ENCODE measurements at places on chromosomes 3 and 15.
A peak's percentile ranks its signal among the peaks of the same experiment; 100 is the strongest.

GRCh38 chr15:71295603-71296314, 180.5 kb downstream of the THSD4 start:
- DNase-seq = no peak

DNA sequence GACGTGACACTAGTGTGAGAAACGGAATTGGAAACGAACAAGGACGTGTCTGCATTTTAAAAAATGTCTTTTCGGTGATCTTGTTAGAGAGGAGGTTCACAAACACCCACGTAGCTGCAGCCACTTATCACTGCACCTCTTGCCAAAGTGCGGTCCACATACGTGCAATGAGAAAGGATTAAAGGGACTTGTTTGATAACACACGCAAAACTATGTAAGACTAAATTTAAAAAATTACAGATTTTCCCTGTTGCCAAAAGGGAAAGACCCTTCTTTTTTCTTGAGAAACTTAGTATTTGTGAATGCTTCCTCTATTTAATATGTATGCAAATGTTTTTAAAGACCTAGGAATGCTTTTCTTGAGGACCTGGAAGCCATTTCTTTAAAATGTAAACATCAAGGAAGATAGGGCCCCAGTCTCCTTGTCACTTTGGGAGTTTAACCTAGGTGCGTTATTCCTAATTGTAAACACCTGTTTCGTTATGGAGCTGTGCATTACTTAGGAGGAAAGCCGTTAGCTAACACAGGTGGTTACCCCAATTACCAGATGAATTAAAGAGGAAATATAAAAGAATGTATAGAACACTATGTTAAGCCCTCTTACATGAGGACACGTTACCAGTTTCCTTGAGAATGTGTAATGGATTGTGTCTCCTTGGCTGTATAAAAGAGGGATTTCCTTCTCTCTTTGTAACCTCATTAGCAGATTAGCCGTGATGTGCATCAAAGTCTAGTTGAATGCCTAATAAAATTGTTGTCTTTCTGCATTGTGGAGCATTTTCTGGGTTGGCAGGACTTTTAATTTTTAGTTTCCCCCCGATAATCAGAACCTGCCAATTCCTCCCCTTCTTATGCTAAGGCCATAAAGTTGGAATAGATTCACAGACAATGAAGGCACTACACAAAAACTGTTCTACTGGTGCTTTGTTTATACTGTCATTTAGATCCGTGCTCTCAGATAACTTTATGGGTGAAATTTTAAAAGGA, 1.0 kb downstream of the LEKR1 start:
- peak; percentile 73 for DNase-seq

DNA sequence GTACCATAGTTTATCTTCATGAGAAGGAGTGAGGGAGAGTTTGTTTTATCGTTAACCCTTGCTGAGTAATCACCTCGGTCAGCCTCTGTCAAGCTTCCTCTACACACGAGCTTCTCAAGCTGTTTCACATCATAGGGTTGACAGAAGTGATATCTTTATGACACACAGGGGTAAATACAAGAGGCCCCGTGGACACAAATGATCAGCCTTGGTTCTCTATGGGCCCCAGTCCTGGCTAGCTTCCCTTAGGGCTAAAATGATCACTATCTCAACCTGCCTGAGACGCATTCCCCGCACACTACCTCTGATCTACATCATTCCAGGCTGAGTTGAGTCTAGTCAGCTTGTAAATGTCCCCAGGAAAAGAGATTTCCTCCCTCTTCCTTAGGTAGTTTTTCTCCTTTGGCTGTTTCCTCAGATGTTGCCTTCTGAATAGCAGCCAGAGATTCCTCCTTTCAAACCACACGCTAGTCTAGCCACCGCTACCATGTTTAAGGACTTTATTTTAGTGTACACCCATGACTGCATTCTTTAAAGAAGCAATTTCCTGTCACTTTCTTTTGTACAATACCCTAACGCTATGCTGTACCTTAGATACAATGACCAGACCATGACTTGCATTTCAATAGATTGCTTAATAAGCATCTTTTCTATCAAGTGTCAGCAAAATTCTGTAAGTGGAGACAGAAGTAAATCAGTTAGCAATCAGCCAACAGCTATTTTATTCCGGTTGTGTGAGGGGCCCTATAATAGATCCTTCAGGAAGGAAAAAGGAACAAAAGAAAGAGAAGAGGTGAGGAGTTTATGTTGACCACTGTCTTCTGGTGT, 35.1 kb upstream of the PPARG start:
- no peak for DNase-seq

GRCh38 chr3:45204136-45204535, 22.0 kb downstream of the TMEM158 start:
- no peak for DNase-seq

- DNase-seq = no peak
Observed at GRCh38 chr15:96948981-96949380, 618.5 kb downstream of the NR2F2 start.

All from NCI-H510A treated with DMSO at 0.1 percent for 48 hours (cell line).